Activated CD4-positive, alpha-beta T cell treated with anti-CD3 and anti-CD28 coated beads, Interleukin-2, amount 10 ng/mL, durations not matched to agents 7 days and 5 days (primary cell): ENCODE measurements at places on chromosomes 2 and 18.

- DNase-seq = no peak
Observed at GRCh38 chr2:203396667-203397066, 68.5 kb downstream of the ABI2 start.

DNA sequence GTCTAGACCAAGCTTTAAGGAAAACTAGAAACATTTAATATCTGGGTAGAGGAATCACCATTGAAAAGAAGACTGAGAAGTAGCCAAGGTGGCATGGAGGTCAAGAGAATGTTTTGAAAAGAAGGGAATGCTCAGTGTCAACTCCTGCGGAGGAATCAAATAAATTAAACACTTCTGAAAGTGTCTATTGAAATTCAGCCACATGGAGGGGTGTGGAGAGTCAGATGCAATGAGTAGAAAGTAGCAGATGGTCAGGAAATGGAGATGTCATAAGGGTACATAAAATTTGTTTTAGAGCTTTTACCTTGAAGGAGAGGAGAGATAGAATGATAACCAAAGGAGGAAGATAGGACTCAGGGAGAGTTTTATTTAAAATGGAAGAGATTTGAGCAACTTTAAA is 35.1 kb downstream of the NLRC4 start:
- DNase-seq = no peak

DNA sequence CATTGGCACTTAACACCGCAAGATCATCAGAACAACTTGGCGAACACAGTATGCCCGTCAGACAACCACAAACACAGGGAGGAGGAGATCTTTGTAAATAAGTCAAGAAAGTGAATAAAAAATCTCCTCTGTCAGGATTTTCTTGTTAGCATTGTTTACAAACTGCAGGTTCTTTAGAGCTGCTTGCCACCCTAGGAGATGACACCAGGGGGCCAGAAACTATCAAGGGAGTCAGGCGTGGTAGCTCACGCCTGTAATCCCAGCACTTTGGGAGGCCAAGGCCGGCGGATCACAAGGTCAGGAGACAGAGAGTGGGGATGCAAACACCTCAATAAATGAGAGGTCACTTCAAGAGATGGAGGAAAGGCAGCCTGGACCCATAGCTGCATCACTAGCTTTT is 428.1 kb downstream of the SETBP1 start:
- no peak for DNase-seq

GRCh38 chr18:56647951-56648893 is 2.9 kb upstream of the WDR7 start:
- no peak for DNase-seq

- DNase-seq = no peak
Observed at GRCh38 chr2:42293019-42293418, 68.0 kb downstream of the COX7A2L start.

GRCh38 chr2:20622296-20622686 is 28.6 kb downstream of the HS1BP3 start:
- no peak for DNase-seq

- no peak for DNase-seq
Observed at GRCh38 chr2:73821227-73821626, 7.5 kb upstream of the STAMBP start.

- no peak for DNase-seq
Observed at GRCh38 chr2:124333784-124334183, 308.7 kb downstream of the CNTNAP5 start.

DNA sequence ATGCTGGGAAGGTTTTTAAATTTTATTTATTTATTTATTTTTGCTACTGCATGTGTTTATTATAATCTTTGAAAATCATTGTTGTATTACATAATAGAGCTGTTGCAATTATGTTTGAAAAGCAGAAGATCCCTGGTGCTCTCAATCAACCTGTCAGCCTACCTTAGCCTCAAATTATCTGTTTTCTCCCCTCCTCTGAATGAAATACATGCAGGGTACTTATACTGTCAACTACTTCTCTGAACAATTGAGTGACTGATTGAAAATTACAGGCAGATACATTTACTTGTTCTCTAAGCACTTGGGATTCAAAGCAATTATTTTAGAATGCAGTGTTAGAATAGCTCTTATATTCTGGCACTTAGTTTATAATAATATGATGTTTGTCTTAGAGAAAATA is 8.1 kb downstream of the KYNU start:
- no peak for DNase-seq

DNA sequence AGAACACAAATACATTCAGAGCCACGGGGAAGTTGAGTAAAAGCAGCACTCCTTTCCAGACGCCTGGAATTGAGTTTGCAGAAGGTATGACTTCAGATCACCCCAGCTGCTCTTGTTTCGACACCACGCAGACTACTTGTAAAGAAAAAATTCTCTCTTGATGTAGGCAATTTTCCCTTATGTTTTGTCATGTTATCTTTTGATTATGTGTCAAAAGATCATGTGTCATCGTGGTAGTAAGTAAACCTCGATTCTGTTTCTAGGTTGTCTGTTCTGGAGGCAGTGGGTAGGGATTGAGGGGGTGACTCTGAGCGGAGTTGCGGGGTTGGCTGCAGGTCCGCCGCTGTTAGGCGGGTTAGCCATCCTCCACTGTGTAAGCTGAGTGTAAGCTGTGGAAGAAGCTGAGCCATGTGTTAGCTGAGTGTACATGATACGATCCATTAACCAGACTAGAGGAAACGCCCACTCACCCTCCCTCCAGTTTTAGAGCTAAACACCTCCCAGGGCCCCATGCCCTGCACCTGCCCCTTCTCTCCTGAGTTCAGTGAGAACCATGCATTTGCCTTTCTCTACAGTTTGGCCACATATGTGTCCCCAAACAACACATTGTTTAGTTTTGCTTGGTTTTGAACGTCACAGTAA is 181.8 kb downstream of the SNTG2 start:
- no peak for DNase-seq

- no peak for DNase-seq
Observed at GRCh38 chr18:58535340-58536201, 93.3 kb downstream of the ALPK2 start.
